Heart left ventricle (tissue), 16 donors: ENCODE measurements at places on chromosomes 6 and 20.

GRCh38 chr6:145497006-145497405 lies 238.3 kb downstream of the EPM2A start:
- no peaks in the 10 kb centered on the region for H3K4me1 ChIP-seq
- no peaks in the 10 kb centered on the region for H3K27me3 ChIP-seq
- H3K4me3 ChIP-seq, result no peak overlapping the region
- no peak overlapping the region for H3K27ac ChIP-seq
- no peaks in the 10 kb centered on the region for H3K36me3 ChIP-seq

GRCh38 chr6:7215131-7215530 lies 97.9 kb downstream of the SSR1 start:
- H3K4me3 ChIP-seq, result no peak overlapping the region
- H3K27ac ChIP-seq, result peak overlapping the region; percentile 0
- peaks cover 48% of the 10 kb centered on the region for H3K4me1 ChIP-seq
- peaks cover 20% of the 10 kb centered on the region for H3K36me3 ChIP-seq

GRCh38 chr20:16758454-16759180 lies 10.5 kb downstream of the OTOR start:
- H3K27ac ChIP-seq, result no peak overlapping the region
- H3K36me3 ChIP-seq, result no peaks in the 10 kb centered on the region
- no peaks in the 10 kb centered on the region for H3K27me3 ChIP-seq
- H3K4me1 ChIP-seq, result no peaks in the 10 kb centered on the region
- H3K4me3 ChIP-seq, result no peak overlapping the region

GRCh38 chr6:56913285-56914074 lies 41.4 kb upstream of the BEND6 start:
- DNase-seq, result no peak
- H3K4me1 ChIP-seq, result no peaks in the 10 kb centered on the region
- no peaks in the 10 kb centered on the region for H3K27me3 ChIP-seq
- H3K36me3 ChIP-seq, result no peaks in the 10 kb centered on the region
- no peak overlapping the region for H3K27ac ChIP-seq
- no peak overlapping the region for H3K4me3 ChIP-seq

DNA sequence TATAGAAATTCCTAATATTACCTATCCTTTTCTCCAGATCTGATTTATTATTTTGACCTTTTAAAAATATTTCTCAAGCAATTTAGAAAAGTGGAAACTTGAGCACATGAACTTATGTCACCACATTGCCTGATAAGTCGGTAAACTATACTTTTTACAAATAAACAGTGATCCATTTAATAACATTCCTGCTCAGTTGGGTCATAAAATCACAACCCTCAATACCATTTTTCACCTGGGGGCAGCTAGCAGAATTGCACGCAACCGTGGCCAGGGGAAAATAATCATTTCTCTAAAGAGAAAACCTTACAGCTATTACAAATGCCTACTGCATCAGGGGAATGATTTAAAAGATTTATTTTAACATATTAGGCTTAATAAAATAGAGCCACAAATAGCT lies 614.5 kb downstream of the PHF3 start:
- H3K4me3 ChIP-seq, result no peak overlapping the region
- no peaks in the 10 kb centered on the region for H3K4me1 ChIP-seq
- no peak overlapping the region for H3K27ac ChIP-seq
- H3K36me3 ChIP-seq, result no peaks in the 10 kb centered on the region
- H3K27me3 ChIP-seq, result no peaks in the 10 kb centered on the region

DNA sequence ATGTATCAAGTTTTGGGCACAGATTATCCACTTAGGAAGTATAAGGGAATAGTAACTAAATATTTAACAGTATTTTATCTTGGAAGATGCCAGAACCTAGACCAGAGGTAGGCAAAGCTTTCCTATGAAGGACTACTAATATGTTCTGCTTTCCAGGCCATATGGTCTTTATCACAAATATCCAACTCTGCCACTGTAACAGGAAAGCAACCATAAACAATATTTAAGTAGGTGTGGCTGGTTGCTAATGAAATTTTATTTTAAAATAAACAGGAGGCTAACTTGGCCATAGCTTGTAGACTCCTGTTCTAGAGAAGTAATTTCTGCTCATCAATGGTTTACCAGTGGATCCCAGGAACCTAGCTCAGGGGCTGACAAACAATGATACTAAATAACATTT lies 39.4 kb downstream of the NOL7 start:
- H3K4me3 ChIP-seq, result no peak overlapping the region
- no peaks in the 10 kb centered on the region for H3K36me3 ChIP-seq
- H3K27ac ChIP-seq, result no peak overlapping the region
- H3K4me1 ChIP-seq, result peaks cover 3% of the 10 kb centered on the region

GRCh38 chr6:40399888-40400457 lies 187.2 kb downstream of the LRFN2 start:
- no peak overlapping the region for H3K27ac ChIP-seq
- no peaks in the 10 kb centered on the region for H3K27me3 ChIP-seq
- no peaks in the 10 kb centered on the region for H3K4me1 ChIP-seq

DNA sequence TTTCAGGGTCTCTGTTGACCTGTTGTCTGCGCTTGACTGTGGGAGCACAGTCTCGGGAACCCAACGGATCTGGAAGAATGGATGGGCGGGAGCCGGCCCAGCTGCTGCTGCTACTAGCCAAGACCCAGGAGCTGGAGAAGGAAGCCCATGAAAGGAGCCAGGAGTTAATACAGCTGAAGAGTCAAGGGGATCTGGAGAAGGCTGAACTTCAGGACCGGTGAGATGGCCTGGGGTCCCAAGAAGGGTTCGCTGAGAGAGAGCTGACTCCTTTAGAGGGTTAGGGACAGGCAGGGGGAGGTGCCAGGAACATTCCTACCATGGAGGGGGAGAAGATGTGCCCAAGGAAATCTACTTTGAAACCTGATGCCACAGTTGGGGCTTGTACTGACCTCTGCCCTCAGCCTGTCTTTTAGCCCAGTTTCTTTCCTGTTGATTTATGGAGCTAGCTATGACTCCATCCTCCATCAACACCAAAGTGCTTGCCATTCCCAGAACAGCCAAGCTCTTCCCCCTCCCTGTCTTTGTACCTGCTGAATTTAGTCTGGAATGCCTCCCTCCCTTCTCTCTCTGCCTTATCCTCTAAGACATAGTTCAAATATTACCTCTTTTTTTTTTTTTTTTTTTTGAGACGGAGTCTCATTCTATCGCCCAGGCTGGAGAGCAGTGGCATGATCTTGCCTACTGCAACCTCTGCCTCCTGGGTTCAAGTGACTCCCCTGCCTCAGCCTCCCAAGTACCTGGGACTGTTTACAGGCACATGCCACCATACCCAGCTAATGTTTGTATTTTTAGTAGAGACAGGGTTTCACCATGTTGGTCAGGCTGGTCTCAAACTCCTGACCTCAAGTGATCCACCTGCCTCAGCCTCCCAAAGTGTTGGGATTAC lies 12.2 kb downstream of the CEP250 start:
- no peaks in the 10 kb centered on the region for H3K27me3 ChIP-seq
- no peak overlapping the region for H3K27ac ChIP-seq
- no peak overlapping the region for H3K4me3 ChIP-seq
- H3K36me3 ChIP-seq, result peaks cover 58% of the 10 kb centered on the region
- no peaks in the 10 kb centered on the region for H3K4me1 ChIP-seq

DNA sequence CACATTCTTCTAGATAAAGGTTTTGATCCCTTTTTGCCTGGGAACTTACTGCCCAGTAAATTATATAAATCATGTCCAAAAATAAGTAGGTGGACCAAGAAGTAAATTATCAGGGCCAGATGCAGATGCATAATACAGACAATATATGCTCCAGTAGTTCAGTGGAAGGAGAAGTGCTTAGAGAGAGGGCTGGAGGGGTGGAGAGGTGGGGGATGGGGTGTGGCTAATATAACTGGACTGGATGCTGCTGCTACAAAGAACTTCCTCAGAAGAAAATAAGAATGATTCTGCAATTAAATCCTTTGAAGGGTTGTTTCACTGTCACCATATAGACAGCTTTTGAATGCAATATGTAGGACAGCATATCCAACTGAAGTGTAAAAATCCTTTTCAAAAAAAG lies 14.8 kb upstream of the TFAP2D start:
- DNase-seq, result no peak
- H3K27ac ChIP-seq, result no peak overlapping the region
- no peaks in the 10 kb centered on the region for H3K27me3 ChIP-seq
- H3K4me1 ChIP-seq, result no peaks in the 10 kb centered on the region
- H3K36me3 ChIP-seq, result no peaks in the 10 kb centered on the region
- H3K4me3 ChIP-seq, result no peak overlapping the region

GRCh38 chr20:25279403-25279802 lies 31.5 kb downstream of the PYGB start:
- H3K4me1 ChIP-seq, result no peaks in the 10 kb centered on the region
- DNase-seq, result no peak
- H3K27ac ChIP-seq, result no peak overlapping the region
- H3K36me3 ChIP-seq, result peaks cover 6% of the 10 kb centered on the region
- H3K4me3 ChIP-seq, result no peak overlapping the region
- no peaks in the 10 kb centered on the region for H3K27me3 ChIP-seq

GRCh38 chr20:60729135-60729900 lies 522.7 kb upstream of the CDH4 start:
- H3K4me3 ChIP-seq, result no peak overlapping the region
- no peaks in the 10 kb centered on the region for H3K27me3 ChIP-seq
- no peaks in the 10 kb centered on the region for H3K4me1 ChIP-seq
- H3K36me3 ChIP-seq, result no peaks in the 10 kb centered on the region
- H3K27ac ChIP-seq, result no peak overlapping the region
- no peak for DNase-seq

GRCh38 chr6:12403201-12403826 lies 113.2 kb downstream of the EDN1 start:
- H3K4me3 ChIP-seq, result no peak overlapping the region
- H3K36me3 ChIP-seq, result no peaks in the 10 kb centered on the region

GRCh38 chr20:47191074-47191673 lies 165.3 kb downstream of the ZMYND8 start:
- no peaks in the 10 kb centered on the region for H3K36me3 ChIP-seq
- no peaks in the 10 kb centered on the region for H3K27me3 ChIP-seq
- no peak overlapping the region for H3K27ac ChIP-seq
- no peak overlapping the region for H3K4me3 ChIP-seq
- DNase-seq, result no peak

DNA sequence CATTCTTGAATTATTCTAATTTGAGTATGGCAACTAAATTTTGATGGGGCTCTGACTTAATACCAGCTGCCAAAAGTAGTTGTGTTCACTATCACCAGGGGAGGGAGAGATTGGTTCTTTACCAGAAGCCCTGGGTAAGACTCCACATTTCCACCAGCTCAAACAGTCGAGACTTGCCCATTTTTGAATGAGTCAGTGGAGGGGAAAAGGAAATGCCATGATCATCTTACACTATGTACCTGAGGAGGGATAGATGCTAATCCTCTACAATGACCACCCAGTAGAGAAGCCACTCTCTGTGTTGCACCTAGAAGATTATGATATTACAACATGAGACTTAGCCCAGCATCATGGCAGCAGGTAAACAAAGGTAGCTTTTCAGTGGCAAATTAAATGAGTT lies 77.0 kb upstream of the SGK1 start:
- H3K4me1 ChIP-seq, result no peaks in the 10 kb centered on the region
- no peak for DNase-seq
- no peaks in the 10 kb centered on the region for H3K27me3 ChIP-seq
- H3K36me3 ChIP-seq, result no peaks in the 10 kb centered on the region
- H3K4me3 ChIP-seq, result no peak overlapping the region

DNA sequence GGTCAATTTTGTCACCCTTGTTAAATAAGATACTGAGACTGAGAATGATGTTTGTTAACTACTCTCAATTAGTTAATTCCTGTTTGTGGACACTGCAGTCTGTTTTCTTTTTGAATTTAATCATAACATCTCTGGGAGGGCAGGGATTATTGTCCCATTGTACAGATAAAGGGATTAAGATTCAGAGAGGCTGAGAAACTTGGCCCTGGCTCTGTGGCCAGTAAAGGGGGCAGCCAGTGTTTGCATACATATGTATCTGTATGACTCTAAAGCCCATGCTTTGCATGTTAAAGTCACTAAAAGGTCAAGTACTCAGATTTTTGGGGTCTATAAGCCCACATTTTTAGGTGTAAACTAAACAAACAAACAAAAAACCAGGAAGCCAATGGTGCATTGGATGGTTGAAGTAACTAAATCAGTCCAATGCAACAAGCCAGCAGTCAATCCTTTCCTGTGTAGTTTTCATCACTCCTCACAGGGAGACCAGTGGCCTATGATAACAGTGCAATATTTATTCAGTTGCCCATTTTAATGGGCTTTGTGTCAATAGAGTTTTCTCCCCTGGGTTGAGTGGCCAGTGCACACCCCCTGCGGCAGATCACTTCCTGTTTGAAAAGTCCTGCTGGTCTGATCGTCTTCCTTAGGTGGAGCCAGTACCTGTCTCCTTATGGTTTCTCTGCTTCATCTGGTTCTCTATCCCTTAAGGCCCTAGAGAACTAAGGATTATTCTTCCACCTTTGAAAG lies 106.7 kb downstream of the SLX4IP start:
- H3K27ac ChIP-seq, result no peak overlapping the region
- no peak for DNase-seq
- H3K36me3 ChIP-seq, result no peaks in the 10 kb centered on the region
- no peaks in the 10 kb centered on the region for H3K27me3 ChIP-seq
- H3K4me1 ChIP-seq, result peaks cover 22% of the 10 kb centered on the region

- H3K27ac ChIP-seq, result no peak overlapping the region
- no peaks in the 10 kb centered on the region for H3K27me3 ChIP-seq
- no peaks in the 10 kb centered on the region for H3K4me1 ChIP-seq
- no peaks in the 10 kb centered on the region for H3K36me3 ChIP-seq
- no peak overlapping the region for H3K4me3 ChIP-seq
Measured at GRCh38 chr20:33059741-33060390, 6.2 kb downstream of the BPIFB3 start.

- no peaks in the 10 kb centered on the region for H3K27me3 ChIP-seq
- H3K4me1 ChIP-seq, result no peaks in the 10 kb centered on the region
- no peak overlapping the region for H3K27ac ChIP-seq
- H3K36me3 ChIP-seq, result no peaks in the 10 kb centered on the region
Measured at GRCh38 chr20:58522666-58523065, 7.5 kb upstream of the APCDD1L start.

DNA sequence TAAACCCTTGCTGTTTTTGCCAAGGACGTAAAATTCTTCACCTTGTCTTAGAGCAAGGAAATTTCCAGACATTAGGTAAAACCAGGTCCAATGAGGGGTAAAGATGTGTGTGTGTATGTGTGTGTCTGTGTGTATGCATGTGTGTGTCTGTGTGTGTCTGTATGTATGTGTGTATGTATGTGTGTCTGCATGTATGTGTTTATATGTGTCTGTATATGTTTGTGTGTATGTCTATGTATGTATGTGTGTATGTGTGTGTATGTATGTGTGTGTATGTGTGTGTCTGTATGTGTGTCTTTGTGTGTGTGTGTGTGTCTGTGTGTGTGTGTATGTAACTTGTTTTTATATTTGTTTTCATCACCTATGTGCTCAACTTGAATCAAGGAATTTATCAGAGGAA lies 373.7 kb downstream of the TAF4 start:
- DNase-seq, result no peak
- H3K4me1 ChIP-seq, result no peaks in the 10 kb centered on the region
- peaks cover 38% of the 10 kb centered on the region for H3K27me3 ChIP-seq
- H3K36me3 ChIP-seq, result no peaks in the 10 kb centered on the region
